SK-MEL-5 (cell line): ENCODE measurements at places on chromosomes 4 and X.

- DNase-seq: no peak
Observed at GRCh38 chr4:1382776-1383727, 23.2 kb downstream of the NKX1-1 start.

DNA sequence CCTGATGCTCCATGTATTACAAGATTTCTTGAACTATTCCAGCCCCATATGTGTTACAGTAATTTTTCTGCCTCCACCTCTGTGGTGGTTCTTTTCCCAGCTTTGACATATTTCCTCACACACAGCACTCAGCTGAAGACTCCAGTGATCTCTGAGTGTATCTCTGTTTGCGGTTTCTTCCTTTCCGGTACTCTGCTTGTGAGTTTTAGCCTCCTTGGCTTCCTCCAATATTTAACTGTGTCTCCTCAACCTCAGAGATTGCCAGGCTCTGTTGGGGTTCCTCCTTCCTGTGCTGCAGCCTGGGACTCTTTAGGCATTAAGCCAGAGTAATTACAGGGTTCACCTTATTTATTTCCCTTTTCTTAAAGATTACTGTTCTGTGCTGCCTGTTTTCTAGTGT is 73.2 kb downstream of the NFKB1 start:
- no peak for DNase-seq

- no peak for DNase-seq
Observed at GRCh38 chr4:152665691-152666395, 14.0 kb downstream of the TMEM154 start.

DNA sequence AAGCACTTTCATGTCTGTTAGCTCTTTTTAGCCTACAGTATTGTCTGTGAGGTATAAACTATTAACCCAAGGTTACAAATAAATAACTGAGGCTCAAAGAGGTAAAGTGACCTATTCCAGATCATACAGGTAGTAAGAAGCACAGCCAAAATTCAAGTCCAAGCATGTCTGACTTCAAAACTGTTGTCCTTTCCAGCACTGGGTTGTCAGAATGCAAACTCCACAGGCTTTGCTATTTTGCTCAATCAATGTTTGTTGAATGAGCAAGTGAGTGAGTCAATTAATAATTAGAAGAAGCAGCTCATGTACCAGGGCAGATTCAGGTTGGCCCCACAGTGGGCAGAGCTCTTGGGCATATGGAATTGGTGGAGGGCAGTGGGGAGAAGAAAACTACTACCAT is 134.1 kb upstream of the ARHGEF9 start:
- no peak for DNase-seq

- no peak for DNase-seq
Observed at GRCh38 chr4:122533841-122534240, 77.3 kb upstream of the IL2 start.

DNA sequence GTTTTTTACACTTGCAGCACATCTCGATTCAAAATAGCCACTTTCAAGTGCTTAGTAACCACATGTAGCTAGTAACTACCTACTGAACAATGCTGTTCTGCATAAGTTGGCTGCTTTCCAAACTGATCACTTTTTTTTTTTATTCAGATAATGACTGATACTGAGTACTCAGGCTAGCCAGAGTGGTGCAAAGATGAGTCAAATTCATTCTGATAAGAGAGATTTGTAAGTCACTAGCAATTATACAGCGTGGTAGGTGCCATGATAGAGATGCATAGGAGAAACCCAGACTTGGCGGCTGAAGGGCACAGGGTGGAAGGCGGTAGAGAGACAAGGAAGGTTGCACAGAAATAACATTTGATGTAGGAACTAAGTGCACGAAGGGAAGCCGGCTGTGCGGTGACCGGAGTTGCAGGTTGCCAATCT is 357 bp upstream of the IGBP1 start:
- DNase-seq: no peak

- DNase-seq: no peak
Observed at GRCh38 chr4:13986548-13986947, 359.0 kb upstream of the BOD1L1 start.

DNA sequence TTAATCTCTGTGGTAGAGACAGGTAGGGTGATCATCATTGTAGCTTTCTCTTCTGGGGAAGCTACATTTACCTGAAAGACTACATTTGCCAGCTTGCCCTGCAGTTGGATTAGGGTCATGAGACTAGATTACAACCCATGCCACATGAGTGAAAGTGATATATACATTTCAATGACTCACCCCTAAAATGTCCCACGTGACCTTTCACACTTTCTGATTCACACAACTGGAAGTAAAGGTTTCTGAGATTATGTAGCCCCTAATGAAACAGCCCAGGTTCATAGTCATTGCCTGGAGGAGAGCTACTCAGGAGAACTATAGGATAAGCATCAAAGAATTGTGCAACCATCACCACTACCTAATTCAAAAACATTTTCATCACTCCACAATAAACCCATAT is 17.8 kb downstream of the PDCL2 start:
- no peak for DNase-seq

GRCh38 chrX:39309018-39309635 is 507.9 kb downstream of the MID1IP1 start:
- no peak for DNase-seq

GRCh38 chrX:40177942-40178715 is 80.4 kb upstream of the BCOR start:
- no peak for DNase-seq

DNA sequence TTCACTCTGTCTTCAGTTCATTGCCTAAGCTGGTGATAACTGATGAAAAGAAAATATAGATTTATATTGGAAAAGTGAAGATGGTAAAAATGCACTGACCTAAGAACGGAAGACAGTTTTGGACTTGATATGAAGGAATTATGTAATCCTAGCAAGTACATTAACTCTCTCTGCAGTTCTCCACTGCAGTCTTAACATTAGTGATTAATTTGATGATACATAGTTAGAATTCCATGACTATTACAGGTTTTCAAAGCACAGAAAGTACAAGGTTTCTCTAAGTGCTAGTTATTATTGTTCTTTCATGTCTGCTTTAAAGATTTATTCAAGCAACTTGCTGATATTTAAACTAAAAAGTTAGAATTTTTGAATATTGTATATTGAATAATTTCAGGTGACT is 1591.7 kb upstream of the ADGRL3 start:
- no peak for DNase-seq
